ENCODE measurements at places on chromosomes 3 and 15.

- no peak for DNase-seq
Measured at GRCh38 chr3:186902154-186902553, 28.2 kb upstream of the ST6GAL1 start.

- peak; percentile 68 for DNase-seq
Measured at GRCh38 chr15:45705510-45706473, 71.0 kb downstream of the SQOR start.

DNA sequence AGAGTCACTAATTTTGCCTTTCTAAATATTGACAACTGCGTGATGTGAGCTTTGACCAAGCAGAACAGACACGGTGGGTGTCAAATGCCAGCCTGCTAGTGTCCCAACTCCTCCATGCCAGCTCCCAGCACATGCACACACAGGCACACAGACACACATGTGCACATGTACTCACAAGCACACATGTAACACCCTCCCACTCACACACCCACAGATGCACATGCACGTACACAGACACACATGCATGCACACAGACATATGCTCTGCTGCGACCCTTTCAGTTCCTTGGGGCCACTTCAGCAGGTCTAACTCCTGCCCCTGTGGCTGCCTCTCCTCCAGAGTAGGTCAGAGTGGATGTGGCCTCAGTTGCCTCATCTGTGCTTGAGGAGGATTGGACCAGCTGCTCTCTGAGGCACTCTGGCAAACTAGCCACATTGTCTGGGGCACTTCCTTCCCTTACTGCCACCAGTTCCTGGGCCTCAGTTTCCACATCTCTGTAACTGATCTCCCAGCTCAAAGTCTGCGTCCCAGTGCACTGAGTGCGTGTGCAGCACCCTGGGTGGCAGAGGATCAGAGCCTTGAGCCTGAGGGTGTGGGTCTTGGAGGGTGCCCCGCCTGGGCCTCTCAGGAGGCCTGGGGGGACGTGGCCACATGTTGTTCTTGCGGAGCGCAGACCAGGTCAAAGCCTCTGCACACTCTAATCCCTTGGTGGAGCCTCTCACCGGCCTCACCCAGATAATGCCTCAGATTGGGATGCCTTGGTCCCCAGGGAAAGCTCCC is 55.0 kb upstream of the PRR23E start:
- no peak for DNase-seq

DNA sequence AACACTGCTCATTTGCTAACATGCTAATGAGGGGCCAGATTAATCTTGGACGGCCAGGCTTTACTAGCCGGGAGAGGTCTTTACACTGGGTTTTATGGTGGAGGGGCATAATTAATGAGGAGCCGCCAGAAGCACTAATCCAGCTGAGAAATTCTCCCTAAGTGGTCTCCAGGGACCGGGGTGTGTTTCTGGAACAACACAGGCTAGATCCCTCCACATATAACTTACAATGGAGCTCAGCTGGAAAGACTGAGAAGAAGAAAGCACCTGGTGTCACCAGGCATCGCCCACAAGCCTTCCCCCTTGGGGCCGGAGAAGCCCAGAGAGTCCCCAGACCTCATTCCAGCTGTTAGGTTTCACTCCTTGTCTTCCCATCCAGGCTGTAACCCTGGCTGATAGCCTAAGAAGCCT is 127.5 kb downstream of the MEGF11 start:
- no peak for DNase-seq

GRCh38 chr15:57915827-57916531 is 149.5 kb downstream of the ALDH1A2 start:
- DNase-seq: no peak

GRCh38 chr3:140948460-140949249 is 7.0 kb downstream of the SLC25A36 start:
- DNase-seq: no peak

GRCh38 chr3:99578339-99578970 is 59.9 kb upstream of the COL8A1 start:
- DNase-seq: no peak

- no peak for DNase-seq
Measured at GRCh38 chr3:110178965-110179364, 841.6 kb upstream of the DPPA4 start.

GRCh38 chr3:169686266-169686665 is 22.8 kb upstream of the MECOM start:
- DNase-seq: no peak

DNA sequence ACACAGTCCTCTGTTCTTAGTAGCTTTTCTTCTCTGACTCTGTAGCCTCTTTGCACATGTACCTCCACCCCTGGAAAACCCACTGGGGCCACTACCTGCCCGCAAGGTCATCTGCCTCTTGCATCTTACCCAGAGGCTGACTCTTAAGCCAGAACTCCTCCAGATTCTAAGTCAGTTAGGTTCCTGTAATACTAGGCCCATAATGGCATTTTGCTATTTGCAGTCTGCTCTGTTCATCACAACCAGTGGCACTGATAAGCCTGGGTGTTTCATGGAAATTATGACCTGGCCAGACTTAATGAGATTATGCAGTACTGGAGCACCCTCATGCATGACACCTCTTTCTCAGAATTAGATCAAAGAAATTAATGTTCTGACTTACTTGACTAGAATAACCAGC is 31.7 kb upstream of the ATG7 start:
- no peak for DNase-seq

- no peak for DNase-seq
Measured at GRCh38 chr3:188598894-188599293, 444.9 kb downstream of the LPP start.
